Stimulated activated CD8-positive, alpha-beta memory T cell treated with anti-CD3 and anti-CD28 coated beads, Interleukin-4, amount 100 ng/mL, for 48 hours (primary cell): ENCODE measurements at places on chromosomes 12 and 14.

DNA sequence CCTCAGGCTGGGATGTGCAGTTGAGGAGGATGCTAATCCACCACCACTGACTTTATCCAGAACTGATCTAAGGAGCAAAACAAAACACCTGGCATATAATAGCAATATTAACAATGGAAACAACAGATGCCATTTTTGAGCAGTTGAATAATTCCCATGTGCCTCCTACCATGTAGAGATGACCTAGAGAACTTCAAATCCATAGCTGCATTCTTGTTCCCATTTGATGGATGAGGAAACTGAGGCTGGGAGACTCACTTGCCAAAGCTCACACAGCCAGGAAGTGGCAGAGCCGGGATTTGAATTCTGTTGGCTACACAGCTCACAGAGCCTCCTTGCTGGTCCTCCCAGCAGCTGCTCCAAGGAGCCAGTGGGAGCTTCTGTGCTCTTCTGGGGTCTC lies 155.8 kb upstream of the MYL2 start:
- DNase-seq: no peak

DNA sequence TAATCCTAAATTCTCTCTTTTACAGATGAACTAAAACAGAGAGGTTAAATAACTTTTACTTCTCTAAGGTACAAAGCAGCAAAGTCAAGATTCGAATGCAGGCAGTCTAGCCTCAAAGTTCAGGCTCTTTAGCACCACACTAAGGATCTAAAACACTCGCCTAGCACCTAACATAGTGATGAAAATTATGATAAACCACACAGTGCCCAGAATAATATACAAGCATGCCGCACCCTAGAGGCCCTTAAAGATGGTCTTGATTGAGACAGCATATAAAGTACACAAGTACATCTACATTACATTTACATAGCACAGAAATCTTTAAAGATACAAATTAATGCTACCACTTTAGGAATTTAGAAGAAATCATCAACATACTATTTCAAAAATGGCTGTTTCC lies 207.0 kb downstream of the MED13L start:
- no peak for DNase-seq

DNA sequence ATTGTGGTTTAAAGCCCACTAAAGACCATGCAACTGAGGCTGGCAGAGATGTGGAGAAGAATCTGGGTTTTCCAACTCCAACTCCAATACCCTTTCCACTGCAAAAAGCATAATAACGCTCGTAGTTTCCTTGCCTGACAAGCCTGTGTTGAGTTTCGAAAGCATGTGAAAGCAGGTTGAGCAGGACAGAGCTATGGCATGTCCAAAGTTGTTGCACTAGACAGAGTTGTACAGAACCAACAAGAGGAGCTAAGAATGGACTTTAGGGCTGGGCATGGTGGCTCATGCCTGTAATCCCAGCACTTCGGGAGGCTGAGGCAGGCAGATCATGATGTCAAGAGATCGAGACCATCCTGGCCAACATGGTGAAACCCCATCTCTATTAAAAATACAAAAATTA lies 572.0 kb upstream of the TBX3 start:
- DNase-seq: no peak

- DNase-seq: peak; percentile 29
Observed at GRCh38 chr14:103597623-103598377, 31.2 kb upstream of the KLC1 start.

- DNase-seq: no peak
Observed at GRCh38 chr14:95190857-95191256, 33.5 kb upstream of the DICER1 start.

DNA sequence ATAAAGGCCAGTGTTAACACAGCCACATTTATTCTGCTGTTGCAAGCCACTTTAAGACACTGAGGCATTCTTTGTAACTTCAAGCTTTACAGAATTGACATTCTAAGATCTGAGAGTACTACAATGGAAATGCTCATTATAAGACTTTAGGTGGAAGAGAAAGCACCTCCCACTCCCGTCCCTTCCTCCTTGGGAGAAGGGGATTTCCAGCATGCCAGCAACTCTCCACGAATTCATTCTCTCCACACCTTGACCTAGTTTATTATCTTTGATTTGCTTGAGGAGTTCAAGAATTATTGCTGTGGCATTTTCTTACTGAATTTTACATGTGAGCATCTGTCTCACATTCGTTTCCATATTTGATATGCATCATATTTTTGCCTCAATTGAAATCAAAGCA lies 644.4 kb upstream of the MIS18BP1 start:
- DNase-seq: no peak
